Inflammatory macrophage treated with lipopolysaccharide for 4 hours (primary cell): ENCODE measurements at places on chromosomes 1 and 21.

DNA sequence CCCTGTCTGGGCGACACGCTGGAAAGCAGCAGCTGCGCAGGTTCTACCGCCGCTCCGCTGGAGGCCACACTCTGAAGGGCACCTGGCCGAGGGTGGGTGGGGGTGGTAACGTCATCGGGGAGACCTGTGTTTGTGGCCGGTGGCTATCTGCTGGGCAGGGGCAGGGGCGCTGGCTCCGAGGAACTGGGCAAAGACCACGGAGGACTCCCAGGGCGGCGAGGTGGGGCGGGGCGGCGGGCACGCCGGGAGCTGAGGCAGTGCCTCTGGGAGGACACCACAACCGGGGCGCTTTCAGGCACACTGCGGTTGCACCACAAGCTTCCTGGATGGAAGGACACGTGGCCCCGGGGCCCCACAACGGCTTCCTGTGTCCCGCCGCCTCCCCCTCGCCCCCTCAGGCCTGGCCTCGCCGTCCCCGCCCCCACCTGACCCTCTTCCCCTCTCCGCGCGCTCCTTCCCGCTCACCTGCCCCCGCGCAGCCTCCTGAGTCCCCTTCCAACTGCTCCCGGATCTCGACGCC, 3.3 kb upstream of the DENND2D start:
- DNase-seq: peak; percentile 71

GRCh38 chr21:15000081-15000480, 64.7 kb downstream of the NRIP1 start:
- DNase-seq: no peak

- peak; percentile 64 for DNase-seq
These were observed 6.0 kb upstream of the VASH2 start for GRCh38 chr1:212944229-212944901.

DNA sequence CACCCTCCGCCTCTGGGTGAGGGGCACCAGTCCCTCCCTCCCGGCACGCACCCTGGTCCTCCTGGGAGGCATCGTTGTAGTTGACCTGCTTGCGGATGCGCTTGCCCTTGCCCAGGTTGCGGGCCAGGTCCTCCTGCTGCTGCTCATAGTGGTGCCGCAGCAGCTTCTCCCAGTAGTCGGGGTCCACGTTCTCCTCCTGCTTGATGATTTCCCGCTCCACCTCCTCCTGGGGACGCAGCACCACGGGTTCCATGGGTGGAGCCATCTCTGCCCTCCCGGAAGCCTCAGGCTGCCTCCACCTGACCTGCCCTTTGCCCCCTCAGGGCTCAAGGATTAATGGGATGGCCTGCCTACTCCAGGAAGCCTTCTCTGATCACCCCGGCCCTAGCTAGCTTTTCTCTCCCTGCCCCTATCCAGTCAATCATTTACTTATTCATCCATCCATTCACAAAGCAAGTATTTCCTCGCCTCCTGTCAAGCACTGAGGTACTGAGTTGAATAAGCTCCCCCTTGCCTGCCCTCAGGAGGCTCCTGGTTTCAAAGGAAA, 53.5 kb downstream of the CHD5 start:
- no peak for DNase-seq

- peak; percentile 78 for DNase-seq
These were observed 48.4 kb downstream of the CAPZB start for GRCh38 chr1:19436716-19437476.

- DNase-seq: no peak
These were observed 32.7 kb upstream of the ASB17 start for GRCh38 chr1:75964760-75965408.

DNA sequence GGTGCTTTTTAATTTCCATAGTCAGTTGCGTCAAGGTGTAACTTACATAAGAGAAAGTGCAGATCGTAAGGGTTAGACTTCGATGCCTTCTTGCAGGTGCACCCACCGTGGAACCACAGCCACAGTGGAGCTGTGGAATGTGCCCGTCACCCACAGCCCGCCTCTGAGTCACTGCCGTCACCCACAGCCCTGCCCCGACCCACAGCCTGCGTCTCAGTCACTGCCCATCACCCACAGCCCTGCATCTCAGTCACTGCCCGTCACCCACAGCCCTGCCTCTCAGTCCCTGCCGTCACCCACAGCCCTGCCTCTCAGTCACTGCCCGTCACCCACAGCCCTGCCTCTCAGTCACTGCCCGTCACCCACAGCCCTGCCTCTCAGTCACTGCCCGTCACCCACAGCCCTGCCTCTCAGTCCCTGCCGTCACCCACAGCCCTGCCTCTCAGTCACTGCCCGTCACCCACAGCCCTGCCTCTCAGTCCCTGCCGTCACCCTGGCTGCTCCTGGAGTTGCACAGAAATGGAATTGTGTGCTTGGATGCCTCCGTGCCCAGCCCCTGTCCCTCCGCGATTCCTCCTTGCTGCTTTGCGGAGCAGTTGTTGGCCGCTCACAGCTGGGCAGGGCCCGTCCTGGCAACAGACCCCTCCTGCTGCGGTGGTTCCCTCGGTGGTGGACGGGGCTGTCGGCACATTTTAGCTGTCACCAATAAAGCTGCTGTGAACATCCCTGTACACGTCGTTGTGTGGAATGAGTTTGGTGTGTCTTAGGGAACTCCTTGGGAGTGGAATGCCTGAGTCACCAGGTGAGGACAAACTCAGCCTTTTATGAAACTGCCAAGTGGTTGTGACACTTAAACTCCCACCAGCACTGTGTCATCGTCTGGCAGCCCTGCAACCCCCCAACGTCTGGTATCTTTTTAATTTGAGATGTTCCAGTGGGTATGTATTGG, 44.9 kb upstream of the COL6A2 start:
- DNase-seq: no peak

DNA sequence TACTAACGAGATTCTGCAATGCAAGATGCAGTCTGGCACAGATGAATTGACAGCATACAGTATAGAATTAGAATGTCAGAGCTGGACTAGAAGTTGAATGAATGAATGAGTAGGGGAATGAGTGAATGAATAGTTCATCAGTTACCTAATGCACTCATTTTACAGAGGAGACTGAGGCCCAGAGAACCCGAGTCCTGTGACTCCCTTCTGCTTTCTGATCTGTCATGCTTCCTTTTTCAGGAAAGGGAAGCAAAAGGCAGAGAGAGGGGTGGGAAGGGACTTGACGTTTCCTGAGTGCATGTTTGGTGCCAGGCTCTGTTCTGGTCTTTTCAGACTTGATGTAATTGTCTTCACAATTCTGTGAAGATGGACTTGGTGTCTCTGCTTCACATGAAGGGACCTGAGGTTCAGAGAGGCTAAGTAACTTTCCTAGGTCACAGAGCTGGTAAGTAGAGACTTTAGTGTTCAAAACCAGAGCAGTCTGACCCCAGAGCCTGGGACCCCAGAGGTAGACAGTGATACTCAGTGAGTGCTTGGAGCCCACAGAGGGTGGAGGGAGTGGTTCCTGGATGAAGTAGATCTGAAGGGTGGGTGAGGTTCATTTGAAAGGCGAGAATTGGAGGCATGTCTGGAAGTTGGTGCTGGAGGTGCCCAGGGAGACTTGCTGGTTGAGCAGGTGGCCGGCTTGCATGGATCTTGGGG, 8.0 kb upstream of the MEX3A start:
- DNase-seq: peak; percentile 90

DNA sequence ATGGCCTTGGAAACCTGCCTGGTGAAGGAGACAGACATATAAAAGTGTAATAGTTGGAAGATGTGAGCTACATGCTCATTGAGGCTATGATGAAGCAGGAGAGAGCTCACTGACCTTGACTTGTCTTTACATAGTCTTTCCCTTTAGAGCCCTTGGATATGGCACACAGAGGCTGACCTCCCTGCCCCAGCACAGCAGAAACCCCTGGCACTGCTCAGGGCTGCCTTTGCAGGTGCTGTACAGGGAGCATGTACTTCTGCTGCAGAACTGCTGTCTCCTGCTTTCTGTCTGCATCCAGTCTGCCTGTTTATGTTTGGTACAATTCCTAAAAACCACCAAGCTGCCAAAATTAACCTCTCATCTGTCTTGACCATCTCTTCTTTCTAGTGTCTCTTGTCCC, 80.5 kb downstream of the C1orf21 start:
- no peak for DNase-seq

DNA sequence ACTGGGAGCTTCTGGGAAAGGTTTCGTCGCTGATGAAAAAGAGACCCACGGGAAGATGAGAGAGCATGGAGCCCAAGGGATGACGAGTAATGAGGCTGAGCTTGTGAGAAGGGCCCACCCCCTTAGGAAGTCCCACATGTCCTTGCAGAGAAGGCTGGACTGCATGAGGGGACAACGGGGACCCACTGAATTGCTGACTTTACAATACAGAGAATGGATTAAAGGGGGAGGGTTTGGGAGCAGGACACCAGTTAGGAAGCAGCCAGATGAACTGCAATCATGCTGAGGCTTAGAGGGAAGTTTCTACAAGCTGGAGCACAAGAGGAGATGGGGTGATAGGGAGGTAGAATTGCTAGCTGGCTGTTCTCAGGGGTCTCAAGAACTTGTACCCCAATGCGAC, 5.5 kb upstream of the TMEM51 start:
- DNase-seq: no peak

DNA sequence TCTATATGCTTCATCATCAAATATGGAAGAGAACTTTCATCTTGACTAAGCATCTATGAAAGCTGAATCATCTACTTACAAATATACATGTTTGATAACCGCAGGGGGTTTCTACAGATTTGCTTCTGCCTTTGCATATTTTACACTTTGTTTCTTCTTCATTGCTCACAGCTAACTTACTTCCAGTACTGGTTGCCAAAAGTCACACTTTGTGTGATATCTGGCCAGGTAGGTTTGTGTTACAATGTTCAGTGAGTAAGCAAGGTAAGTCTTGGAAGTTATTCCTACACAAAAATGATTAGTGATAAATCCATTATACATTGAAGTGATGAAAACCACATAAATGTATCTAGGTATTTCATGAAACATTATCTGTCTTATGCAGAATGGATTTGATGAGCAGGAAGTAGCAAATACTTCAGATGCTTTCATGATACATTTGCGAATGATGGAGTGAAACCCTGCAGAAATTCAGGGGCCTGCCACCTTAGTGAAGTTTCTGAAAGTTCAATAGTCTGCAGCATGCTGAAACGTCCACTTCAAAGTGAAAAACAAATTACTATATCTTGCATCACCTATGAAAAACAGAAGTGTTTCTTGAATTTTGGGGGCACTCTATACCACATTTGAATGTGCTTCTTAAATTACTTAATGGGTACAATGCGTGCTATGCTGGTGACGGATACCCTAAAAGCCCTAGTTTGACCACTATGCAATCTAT, 187.3 kb downstream of the ATP6V1G3 start:
- DNase-seq: no peak

- peak; percentile 42 for DNase-seq
These were observed 43.8 kb downstream of the RBM11 start for GRCh38 chr21:14259747-14260146.

DNA sequence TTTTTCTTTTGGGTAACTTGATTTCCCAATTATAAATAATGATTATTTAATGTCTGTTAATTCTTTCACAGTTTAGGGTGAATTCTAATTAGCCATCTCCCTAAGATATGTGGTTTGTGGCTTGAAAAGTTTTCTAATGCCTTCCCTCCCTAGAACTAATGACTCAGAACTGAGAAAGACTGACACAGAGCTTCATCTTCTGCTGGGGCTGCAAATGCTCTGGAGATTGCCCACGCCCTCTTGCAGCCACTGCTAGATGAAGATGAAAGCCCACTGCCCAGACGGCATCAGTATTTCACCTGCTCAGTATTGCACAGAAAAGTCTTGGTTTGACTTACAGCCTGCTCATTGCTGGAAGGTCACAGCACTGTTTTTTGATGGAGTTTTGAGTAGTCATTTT, 101.5 kb downstream of the ST6GALNAC3 start:
- DNase-seq: no peak

GRCh38 chr1:218462587-218462986, 117.5 kb downstream of the TGFB2 start:
- no peak for DNase-seq

GRCh38 chr1:189431447-189431846, 1046.2 kb downstream of the BRINP3 start:
- DNase-seq: no peak

- peak; percentile 57 for DNase-seq
These were observed 2.3 kb downstream of the KLHDC8A start for GRCh38 chr1:205354259-205355074.

DNA sequence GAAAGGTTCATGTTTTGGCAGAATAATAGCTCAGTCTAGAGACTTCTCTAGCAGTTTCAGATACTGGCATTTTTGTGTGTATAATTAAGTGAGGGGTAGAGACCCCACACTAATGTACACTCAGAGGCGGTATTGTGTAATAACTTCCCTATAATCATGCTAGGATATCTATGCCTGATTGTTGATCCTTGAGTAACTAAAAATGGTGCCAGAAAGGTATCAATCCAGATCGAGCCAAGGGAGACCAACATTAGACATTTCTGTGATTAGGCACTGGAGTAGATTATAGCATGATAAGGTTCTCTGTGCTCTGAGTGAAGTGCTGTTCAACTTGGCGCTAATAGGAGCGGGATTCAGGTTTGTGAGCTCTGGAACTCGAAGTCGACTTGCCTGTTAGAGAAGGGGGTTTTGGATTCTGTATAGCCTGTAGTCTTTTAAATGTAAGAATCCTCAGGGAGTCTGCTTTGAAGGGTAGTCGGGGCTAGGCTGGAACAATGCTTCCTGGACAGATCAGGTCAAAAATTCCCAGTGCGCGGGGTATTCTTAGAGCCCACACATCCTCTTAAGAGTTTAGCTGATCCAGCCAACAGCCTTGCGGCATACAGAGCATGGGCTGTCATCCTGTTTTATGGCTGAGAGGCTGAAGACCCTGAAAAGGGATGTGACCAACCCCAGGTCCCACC, 24.2 kb downstream of the MAN1C1 start:
- no peak for DNase-seq

DNA sequence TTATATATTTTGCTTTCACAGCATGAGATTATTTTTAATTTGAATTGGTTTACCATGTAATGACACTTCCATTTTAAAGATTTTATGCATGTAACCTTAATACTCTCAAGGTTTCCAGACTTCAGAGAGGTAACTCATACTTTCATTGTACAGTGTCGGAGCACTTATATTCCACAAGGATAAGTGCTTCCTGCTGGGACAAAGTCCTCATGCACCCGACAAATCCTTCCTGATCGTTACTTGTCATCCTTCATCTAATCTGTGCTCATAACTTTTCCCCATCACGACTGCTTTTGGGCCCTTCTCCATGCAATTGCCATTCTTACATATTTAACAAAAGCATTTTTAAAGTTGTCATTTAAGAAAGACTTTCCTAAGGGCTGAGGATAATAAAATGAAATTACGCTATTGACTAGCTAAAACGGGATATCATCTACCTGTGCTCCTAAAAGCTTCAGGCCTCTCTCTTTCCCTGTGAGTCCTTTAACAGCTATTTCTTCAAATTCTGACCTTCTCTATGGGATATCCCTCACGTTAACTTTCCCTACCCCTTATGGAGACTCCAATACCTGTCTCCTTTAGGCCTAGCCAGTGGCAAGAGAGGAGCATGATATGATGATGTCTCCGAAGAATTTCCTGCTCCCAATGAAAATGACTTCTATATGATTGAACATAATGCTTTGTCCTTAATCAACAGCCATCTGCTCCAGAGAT, 59.3 kb downstream of the NCAM2 start:
- DNase-seq: no peak

DNA sequence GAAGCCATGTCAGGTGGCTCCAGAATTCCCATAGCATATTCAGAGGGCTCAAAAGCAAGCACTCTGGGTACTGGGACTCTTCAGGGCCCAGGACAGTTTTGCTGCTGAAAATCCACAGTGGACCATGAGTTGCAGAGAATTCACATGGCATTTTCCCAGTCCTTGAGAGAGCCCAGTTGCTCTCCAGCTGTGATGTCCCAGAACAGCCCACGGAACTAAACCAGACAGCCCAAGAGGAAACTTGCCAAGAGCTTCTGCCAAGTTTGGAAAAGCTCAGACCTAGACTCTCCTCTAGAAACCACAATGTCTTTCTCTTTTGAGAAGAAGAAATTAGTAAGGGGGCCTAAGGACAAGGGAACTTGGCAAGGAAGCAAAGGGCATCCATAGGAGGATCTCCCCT, 69.4 kb downstream of the RGS2 start:
- DNase-seq: no peak
